ENCODE measurements at places on chromosomes 11 and 22.
A peak's percentile ranks its signal among the peaks of the same experiment; 100 is the strongest.

DNA sequence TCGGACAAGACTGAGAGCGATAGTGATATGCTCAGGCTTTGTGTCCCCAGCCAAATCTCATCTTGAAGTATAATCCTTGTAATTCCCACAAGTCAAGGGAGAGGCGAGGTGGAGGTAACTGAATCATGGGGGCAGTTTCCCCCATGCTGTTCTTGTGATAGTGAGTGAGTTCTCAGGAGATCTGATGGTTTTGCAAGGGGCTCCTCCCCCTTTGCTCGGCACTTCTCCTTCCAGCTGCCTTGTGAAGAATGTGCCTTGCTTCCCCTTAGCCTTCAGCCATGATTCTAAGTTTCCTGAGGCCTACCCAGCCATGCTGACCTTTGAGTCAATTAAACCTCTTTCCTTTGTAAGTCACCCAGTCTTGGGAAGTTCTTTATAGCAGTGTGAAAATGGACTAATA, 7.5 kb upstream of the FOLR2 start:
- no peak for DNase-seq

DNA sequence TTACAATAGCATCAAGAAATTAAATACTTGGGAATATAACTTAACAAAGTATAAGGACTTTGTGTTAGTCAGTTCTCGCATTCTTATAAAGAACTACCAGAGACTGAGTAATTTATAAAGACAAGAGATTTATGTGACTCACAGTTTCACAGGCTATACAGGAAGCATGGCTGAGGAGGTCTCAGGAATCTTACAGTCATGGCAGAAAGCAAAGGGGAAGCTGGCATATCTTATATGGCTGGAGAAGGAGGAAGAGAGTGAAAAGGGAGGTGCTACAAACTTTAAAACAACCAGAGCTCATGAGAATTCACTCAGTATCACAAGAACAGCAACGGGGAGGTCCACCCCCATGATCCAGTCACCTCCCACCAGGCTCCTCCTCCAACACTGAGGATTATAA, 32.0 kb upstream of the CCDC134 start:
- no peak for DNase-seq

DNA sequence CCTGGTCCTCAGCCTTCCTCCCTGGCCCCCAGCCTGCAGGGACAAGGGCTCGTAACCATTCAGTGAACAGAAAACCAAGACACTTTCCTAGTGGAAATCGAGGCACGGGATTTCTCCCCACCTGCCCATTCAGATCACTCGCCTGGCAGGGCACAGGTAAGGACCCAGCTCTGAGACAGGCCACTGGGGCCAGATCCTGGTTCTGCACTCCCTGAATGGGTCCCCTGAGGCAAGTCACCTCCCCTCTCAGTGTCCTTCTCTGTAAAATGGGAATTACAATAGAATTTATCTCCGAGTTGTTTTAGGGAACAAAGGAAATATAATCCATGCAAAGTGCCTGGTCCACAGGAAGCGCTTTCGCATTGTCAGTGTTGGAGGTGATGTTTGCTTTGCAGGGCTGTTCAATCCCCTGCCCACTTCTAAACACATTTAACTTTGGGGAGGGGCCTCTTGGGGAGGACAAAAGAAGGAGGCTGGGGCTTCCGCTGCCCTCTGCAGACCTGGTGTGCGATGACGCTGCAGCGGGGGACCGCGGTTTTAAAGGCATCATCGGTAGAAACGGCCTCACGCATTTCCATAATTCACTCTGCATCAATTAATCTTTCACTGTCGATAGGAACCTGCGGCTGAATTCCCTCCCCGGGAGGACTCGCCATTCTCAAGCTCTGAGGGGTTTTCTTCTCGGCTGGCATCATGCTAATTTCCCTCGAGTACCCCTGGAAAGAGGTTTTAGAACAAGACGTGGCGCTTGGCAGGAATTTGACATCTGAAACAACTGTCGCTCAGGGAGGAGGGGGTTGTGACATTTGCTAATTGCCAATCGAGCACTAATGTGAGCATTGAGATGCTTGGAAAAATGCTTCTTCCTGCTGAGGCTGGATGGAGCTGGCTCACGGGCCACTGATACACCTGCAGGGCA, 70.4 kb upstream of the FGF3 start:
- no peak for DNase-seq

DNA sequence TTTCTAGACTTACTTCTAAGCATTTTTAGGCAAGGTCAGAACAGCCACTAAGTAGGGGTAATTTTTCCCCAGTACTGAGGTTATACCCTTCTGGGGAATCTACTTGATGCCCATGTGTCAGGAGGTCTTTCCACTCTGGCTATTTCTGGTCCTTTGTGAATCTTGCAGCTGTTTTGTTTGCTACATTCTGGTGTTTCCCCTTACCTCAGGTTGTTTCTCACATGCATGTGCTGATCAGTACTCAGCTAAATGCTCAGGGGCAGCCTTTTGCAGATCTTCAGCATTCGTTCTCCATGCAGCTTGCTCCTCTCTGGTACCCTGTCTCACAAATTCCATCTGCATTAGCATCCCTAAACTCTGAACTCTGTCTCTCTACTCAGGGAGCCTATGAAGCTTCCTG, 303.6 kb downstream of the SOX6 start:
- DNase-seq: no peak

GRCh38 chr11:133153031-133153430, 379.3 kb downstream of the OPCML start:
- no peak for DNase-seq

- no peak for DNase-seq
Measured at GRCh38 chr22:37607935-37608476, 628 bp upstream of the GGA1 start.

DNA sequence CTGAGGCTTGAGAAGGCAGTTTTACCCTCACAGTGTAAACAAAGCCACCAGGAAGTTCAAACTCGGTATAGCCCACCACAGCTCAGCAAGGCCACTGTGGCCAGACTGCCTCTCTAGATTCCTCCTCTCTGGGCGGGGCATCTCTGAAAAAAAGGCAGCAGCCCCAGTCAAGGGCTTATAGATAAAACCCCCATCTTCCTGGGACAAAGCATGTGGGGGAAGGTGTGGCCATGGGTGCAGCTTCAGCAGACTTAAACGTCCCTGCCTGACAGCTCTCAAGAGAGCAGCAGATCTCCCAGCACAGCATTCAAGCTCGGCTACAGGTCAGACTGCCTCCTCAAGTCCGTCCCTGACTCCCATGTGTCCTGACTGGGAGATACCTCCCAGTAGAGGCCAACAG, 69.7 kb downstream of the TTC28 start:
- no peak for DNase-seq

GRCh38 chr11:125517116-125517770, 21.2 kb upstream of the FEZ1 start:
- no peak for DNase-seq

DNA sequence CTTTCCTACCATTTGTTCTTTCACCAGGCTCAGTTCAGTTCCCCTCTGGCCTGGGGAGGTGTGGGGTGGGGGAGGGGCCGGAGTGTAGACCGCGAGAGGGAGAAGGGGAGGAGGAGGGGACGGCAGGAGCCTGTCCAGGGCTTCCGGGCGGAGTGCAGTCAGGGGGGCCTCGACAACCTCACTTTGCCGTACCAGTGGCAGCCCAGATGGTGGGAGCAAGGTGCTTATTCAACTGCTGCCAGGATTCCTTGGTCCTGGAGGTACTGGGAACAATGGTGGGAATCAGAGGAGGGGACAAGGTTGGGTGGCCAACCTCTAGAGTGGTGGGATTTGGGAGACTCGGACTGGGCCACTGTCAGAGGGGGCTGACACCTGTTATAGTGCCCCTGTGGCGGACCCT, 1.2 kb downstream of the BACE1 start:
- peak; percentile 40 for DNase-seq

DNA sequence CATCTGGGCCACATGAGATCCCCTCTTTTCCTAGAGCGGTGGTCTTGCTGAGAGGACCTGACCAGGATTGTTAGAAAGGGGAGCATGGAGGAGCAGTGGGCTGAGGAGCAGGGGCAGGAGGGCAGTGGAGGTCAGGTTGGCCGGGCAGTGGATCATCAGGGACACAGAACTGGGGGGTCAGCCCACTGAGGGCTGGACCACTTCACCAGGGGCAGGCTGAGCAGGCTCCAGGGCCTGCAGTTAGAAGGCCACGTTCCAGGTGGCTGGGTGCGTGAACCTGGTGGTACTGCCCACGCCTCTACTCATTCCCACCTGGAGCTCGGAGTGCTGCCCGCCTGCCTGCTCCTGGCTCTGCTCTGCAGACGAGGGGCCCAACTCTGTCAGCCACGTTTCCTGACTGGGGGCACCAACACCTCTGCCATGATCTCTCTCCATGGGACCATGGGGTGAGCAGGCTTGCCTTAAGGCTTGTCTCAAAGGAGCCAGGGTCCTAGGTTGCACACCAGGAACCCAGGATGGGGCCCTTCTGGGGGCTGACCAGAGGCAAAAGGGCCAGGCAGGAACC, 9.7 kb downstream of the MRGPRF start:
- DNase-seq: peak; percentile 54

DNA sequence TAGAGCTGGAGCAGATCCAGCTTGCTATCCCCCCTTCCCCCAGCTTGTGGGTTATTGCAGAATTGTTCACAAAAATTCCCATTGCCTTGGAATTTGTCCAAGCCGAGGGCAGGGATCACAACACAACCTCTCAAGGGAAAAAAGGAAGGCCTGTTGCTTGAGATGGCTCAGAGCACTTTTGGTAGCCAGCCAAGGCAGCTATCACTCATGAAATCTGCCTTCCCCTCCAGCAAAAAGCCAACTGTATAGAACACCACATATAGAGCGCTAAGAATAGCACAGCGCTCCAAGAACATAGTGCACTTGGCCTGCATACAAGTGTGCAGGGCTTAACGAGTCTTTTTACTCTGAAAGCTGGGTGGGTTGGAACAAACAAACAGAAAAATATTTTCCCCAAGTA, 46.2 kb downstream of the FAM83F start:
- peak; percentile 77 for DNase-seq

GRCh38 chr11:65300621-65301275, 13.9 kb upstream of the CDC42EP2 start:
- DNase-seq: no peak

GRCh38 chr11:72759468-72759985, 7.3 kb upstream of the ARAP1 start:
- no peak for DNase-seq

Measured in sciatic nerve (tissue), 2 donors.